Activated T-helper 9 cell treated with anti-CD3 and anti-CD28 coated beads, Interleukin-2, amount 50 U/mL, for 16 hours (primary cell): ENCODE measurements at places on chromosomes 5 and 9.

- peak; percentile 13 for DNase-seq
Observed at GRCh38 chr5:134070725-134071613, 43.5 kb upstream of the TCF7 start.

- no peak for DNase-seq
Observed at GRCh38 chr9:94945197-94946144, 219.0 kb downstream of the AOPEP start.

- no peak for DNase-seq
Observed at GRCh38 chr5:158033724-158034123, 174.8 kb upstream of the CLINT1 start.

GRCh38 chr9:128163523-128164306 is 3.6 kb downstream of the BBLN start:
- DNase-seq, result no peak

GRCh38 chr9:109926421-109926869 is 146.4 kb downstream of the PALM2AKAP2 start:
- DNase-seq, result no peak

DNA sequence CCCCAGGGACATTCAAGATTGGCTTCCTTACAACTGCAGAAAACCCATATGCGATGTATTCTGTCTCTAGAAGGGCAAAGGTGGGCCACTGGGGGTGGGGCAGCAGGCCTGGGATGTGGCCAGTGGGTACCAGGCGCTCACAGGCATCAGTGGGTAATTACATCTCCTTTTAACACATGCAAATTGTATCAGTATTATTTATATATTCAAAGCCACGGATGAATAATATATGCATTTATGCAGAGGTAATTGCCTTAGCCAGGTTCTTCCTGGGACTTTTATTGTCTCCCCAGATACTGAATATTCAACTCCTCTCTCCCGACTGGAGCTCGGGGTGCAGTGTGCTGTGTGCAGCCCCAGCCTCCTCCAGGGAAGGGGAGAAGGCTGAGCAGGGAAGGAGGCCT is 109.4 kb upstream of the MVB12B start:
- no peak for DNase-seq

GRCh38 chr5:78399116-78399515 is 38.7 kb downstream of the SCAMP1 start:
- DNase-seq, result no peak

GRCh38 chr5:178839319-178839704 is 20.4 kb upstream of the ZNF354B start:
- peak; percentile 10 for DNase-seq

DNA sequence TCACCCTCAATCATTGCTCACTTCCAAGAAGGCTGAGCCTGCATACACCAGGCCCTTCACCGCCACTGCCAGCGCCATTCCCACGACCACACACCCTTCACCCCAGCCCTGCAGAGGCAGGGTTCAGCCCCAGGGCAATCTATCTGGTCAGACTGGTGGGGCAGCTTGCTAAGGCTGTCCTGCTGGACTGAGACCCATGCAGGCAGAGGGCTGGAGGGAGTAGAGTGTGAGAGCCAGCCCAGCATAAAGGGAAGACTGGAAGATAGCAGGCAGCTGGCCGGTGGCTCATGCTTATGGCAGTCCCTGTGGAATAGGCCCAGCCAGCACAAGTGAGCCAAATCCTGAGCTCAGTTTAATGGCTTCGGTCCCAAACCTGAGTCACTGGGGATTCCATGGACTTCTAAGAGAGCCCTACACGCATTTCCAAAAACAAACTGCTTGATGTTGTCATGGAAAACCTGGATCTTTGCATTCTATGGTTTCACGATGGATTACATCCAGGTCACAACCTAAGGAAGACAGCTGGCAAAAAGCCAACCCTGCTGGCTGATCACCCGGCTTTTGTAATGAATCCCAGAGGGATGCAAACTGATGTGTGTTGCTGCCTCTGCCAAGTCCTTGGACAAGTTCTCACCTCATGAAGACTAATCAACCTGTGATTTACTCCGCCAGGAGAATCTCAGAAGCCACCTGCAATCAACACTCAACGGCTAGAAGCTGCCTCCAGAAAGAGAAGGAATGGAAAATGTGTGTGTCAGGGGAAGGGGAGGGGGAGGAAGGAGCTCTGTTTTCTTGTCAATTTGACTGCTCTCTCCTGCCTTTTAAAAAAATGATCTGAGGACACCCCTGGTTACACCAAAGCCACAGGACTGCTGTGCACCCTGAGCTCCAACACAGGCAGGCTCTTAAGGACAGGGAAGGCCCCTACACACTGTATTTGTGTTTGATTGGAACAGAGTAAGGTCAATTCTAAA is 143.6 kb downstream of the LHFPL2 start:
- DNase-seq, result no peak
